Omental fat pad (tissue), 4 donors: ENCODE measurements at places on chromosomes 3 and 15. TPM values are rescaled to one million over a fixed set of nuclear protein-coding genes. Genes with fewer than 3 reads are reported as not detected.

TMPRSS7 gene
- not detected for total RNA-seq

MKRN3 gene
- 1.4 TPM for total RNA-seq

- DNase-seq = no peak
Observed at GRCh38 chr15:74832826-74833225, 6.4 kb downstream of the CPLX3 start.

GRCh38 chr15:71678605-71679004 is 131.7 kb upstream of the NR2E3 start:
- DNase-seq = no peak

GRCh38 chr3:100089812-100090668 is 24.3 kb downstream of the FILIP1L start:
- DNase-seq = no peak

GRCh38 chr15:53841651-53842050 is 82.2 kb upstream of the WDR72 start:
- DNase-seq = no peak

DNA sequence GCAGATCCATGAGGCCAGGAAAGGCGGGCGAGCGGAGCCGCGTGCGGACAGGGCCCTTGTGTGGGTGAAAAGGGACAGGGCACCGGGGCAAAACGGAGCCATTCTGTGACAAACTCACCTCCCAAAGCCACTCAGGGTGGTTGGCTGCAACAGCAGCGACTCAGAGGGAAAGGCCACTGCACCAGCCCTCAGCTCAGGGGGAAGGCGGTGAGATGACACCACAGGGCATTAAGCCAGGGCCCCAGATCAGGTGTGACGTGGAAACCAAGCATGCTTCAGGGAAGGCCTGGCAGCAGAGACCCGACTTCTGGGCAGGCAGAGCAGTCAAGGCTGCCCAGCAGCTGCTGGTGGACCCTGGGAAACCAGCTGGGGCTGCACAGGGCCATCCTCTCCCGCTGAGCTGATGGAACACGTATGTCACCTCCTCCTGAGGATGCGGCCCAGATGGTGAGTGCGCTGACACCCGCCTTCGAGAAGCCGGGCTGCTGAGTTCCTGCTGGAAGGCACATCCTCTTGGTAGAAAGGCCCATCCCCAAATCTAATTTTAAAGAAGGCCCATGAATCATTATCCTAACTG is 82.3 kb downstream of the CHSY1 start:
- DNase-seq = no peak

DNA sequence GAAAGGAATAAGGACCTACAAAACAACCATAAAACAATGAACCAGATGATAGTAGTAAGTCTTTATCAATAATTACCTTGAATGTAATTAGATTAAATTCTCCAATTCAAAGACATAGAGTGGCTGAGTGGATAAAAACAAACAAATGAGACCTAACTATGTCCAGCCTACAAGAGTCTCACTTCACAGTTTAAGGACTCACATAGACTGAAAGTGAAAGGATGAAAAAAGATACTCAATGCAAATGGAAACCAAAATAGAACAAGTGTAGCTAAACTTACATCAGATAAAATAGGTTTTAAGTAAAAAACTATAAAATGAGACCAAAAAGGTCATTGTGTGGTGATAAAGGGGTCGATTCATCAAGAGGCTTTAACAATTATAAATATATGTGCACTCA is 21.9 kb upstream of the NR1I2 start:
- no peak for DNase-seq

DNA sequence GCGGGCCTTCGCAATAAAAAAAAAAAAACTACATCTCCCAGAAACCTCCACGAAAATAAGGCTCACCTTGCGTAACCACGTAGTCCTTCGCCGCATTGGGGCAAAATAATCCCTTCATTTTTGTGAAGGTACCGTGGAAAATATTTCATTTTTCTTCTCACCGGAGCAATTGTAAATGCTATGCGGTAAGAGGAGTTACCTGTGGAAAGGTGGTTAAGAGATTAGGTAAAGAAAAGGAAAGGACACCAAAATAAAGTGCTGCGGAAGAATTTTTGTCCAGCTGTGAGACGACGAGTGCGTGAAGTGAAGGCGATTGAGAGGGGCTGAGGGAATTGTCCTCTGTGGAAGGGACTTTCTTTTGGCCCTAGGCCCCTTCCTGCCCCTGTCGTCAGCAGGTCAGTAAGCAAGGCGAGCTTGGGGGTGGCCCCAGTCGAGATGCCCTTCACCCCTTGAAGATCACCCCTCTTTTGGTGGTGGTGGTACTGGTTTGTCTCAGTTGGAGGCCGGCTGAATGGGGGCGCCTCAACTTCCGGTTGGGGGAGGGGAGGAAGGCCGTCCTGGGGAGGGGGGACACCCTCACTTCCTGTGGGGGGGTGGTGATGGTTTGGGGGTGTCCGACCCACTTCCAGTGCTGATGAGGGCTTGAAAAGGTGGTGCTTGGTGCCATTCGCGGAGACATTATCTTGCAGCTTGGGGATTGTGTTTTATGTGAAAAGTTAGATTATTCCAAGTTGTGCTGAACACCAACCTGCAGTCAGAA is at the start of gene HMG20A:
Gene HMG20A, plus strand, starts transcription at position 279 of the 760 bp plus-strand sequence. CDS start 37,520 bp downstream, outside the sequence.
- DNase-seq = peak; percentile 26

DNA sequence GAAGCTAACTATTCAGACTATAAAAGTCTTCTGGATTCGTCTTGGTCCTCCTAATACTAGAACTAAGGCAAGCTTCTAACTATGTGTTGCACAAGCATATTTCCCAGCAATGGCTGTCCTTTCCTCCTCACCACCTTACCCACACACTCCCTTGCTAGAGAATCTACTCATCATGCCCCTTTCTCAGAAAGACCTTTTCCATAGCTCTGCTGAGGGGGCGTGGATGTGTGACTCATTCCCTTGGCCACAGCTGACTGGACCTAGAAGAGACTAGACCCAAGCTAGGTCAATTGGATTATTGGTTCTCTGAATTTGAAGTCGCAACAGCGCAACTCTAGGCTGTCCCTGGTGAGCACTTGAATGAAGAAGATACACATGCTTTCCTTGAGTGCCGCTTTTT is 47.1 kb downstream of the ERC2 start:
- no peak for DNase-seq

- no peak for DNase-seq
Observed at GRCh38 chr3:195119461-195120266, 151.3 kb downstream of the XXYLT1 start.
